ENCODE measurements at places on chromosomes 11 and 22. TPM values are rescaled to one million over a fixed set of nuclear protein-coding genes. Genes with fewer than 3 reads are reported as not detected.

GRCh38 chr11:102761646-102762238, 18.7 kb downstream of the MMP10 start:
- DNase-seq: no peak

DNA sequence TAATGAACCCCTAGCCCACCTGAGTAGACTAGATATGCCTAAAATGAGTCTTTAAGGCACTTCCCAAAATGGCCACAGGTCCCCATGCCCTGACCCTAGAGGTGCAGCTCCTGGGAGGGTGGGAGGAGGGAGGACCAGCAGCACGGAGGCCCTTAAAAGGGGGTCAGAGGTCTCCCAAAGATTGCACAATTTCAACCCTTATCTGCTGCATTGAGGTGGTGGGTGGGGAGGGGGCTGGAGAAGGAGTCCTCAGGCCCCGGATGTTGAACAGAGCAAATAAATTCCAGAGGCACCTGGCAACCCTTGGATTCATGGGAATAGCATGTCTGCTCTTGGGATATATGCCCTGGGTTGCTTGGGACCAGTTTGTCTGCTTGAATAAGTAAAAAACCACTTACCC, 57.6 kb downstream of the NAV2 start:
- DNase-seq: no peak

DNA sequence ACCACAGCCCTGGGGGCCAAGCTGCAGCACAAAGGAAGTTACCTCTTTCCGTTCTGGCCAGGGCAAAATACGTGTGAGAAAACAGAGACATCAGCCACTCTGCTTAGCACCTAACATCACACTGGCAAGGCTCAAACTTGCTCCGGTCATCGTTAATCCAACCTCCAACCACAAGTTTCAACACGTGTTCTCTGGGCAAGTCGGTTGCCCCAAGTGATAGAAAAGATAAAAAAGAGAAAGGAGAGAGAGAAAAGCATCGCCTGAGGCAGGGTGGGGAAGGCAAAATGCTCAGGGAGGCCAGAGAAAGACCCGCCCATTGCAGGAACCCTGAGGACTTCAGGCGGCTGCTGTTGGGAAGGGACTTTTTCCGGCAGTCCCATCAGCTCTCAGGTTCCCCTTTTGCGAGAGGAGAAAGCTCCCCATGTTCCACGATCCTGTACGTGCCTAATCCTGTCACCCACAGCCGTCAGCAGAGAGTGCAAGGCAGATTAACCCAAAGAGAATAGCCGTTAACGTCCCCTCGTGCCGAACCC, 18.5 kb upstream of the B4GALNT4 start:
- no peak for DNase-seq

- no peak for DNase-seq
Measured at GRCh38 chr11:126160345-126161022, 51.0 kb downstream of the RPUSD4 start.

The HTR3A gene
- total RNA-seq: 0.29 TPM
